Liver (tissue), 10 donors: ENCODE measurements at places on chromosomes 1 and 21.

- H3K4me3 ChIP-seq: no peak overlapping the region
- DNase-seq: no peak
- H3K27ac ChIP-seq: no peak overlapping the region
Measured at GRCh38 chr1:54160351-54160750, 7.6 kb upstream of the CDCP2 start.

GRCh38 chr21:8998946-8999681 is 1522.3 kb upstream of the TPTE start:
- H3K27me3 ChIP-seq: no peaks in the 10 kb centered on the region
- H3K4me1 ChIP-seq: no peaks in the 10 kb centered on the region
- no peak overlapping the region for H3K27ac ChIP-seq

DNA sequence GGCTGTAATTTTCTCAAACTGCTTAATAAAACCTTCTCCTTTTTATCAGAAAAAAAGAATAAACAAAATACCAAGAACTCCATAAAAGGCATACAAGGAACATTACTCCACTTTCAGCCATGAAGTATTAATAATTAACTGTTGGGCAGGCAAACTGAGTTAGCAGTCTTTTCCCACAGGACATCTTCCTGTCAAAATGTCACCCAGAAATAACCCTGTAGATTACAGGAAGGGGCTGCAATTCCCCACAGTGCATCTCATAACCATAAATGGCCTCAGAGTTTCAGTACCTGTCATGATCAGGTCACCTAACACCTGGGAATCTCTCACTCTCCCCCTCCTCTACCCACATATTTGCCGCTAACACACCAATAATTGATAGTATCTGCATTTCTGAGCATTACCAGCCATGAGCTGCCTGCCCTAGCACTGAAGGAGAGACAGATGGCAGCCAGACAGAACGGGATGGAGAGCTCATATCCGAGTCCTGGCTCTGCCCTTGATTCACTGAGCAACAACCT is 475.0 kb downstream of the SMYD3 start:
- no peak for DNase-seq
- H3K27ac ChIP-seq: no peak overlapping the region
- no peaks in the 10 kb centered on the region for H3K36me3 ChIP-seq
- H3K4me1 ChIP-seq: no peaks in the 10 kb centered on the region
- H3K27me3 ChIP-seq: no peaks in the 10 kb centered on the region
- H3K4me3 ChIP-seq: no peak overlapping the region

DNA sequence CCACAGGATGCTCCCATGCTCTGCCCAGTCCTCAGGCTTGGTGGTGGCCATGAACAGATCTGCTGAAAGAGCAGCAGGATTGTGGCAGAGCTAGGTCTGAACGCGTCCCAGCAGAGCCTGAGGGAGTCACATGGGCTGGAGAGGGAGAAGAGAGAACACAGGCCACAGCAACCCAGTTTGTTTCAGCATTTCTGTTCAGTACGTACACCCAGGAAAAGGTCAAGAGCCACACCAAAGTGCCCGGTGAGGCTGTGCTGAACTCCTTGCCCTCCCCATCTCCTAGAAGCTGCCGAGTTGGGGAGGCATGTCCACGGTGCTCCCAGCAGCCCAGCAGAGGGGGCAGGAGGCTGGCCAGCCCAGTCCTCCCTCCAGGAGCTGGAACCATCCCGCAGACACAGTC is 5.5 kb downstream of the PKP1 start:
- H3K27me3 ChIP-seq: no peaks in the 10 kb centered on the region
- H3K36me3 ChIP-seq: no peaks in the 10 kb centered on the region
- no peak overlapping the region for H3K27ac ChIP-seq

GRCh38 chr1:4344065-4344732 is 310.2 kb upstream of the AJAP1 start:
- H3K27ac ChIP-seq: no peak overlapping the region
- no peaks in the 10 kb centered on the region for H3K36me3 ChIP-seq

DNA sequence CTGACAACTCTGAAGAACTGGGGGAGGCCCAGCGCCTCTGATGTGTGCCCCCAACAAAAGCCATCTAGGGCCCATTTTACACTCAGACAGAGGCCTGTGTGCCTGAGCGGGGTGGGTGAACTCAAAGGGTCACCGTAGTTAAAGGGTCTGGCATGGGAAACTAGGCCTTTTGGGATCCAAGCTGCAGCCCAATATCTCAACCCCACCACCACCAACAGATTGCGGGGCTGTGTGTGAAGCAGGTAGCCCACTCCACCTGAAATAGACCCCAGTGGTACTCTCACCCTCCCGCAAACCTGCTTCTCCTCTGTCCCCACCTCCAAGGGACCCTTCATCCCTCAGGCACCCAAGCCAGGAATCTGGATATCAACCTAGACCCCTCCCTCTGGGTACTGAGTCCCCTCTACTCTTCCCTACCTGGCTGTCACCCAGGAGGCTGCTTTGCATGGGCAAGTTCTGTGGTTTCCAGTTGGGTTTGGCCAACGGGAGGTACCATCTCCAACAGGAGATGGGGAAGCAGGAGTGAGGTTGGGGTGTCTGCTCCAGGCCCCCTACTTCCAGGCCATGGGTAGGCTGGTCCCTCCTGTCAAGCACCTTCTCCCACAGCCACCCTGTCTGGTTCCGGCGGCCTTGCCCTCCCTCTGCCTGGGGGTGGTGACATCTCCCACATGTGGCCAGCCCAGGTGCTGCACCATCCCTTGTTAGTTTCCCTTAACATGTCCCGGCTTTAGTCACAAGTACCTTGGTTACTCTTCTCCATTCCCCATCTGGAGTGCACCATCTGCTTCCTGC is 35.2 kb upstream of the LRP8 start:
- DNase-seq: peak; percentile 17
- H3K27me3 ChIP-seq: no peaks in the 10 kb centered on the region
- no peak overlapping the region for H3K4me3 ChIP-seq

DNA sequence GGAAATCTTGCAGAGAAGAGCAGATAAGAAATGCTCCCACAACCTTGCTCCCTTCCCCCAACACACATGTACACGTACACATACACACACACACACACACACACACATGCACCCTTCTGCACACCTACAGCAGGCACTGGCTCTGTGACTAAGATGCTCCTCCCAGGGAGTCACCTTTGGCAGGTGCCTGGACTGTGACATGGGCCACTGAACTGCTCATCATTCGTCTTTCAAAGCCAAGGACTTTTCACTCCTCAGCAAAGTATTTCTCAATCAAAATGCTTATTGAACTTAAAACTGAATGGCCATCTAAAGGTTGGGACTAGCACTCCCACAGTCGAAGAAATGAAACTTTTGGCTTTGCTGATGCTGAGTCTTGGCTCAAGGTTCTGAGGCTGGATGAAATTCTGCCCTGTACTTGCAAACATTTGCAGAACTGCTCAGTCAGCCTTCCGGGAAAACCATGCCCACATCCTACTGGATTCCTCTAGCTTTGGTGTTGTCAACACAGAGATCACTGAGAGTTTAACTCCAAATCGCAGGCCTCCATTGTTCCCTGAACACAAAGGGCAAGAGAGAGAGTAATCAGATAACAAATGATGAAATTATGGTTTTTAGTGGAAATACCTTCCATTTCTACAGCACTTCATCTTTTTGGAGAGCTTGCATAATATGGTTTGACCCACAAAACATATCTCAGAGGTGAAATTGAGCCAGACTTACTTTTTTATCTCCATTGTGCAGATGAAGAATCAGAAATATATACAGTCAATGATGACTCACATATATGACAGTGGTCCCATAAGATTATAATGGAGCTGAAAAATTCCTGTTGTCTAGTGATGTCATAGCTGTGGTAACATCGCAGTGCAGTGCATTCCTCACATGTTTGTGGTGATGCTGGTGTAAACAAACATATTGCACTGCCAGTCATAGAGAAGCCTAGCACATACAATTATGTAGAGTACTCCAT is 72.4 kb upstream of the BCAR3 start:
- peaks cover 5% of the 10 kb centered on the region for H3K4me1 ChIP-seq
- no peak overlapping the region for H3K4me3 ChIP-seq
- H3K27me3 ChIP-seq: no peaks in the 10 kb centered on the region
- no peaks in the 10 kb centered on the region for H3K36me3 ChIP-seq
- no peak overlapping the region for H3K27ac ChIP-seq
- DNase-seq: no peak

- no peak overlapping the region for H3K4me3 ChIP-seq
- DNase-seq: no peak
- no peaks in the 10 kb centered on the region for H3K36me3 ChIP-seq
- H3K27me3 ChIP-seq: no peaks in the 10 kb centered on the region
- no peaks in the 10 kb centered on the region for H3K4me1 ChIP-seq
Measured at GRCh38 chr1:72482736-72483413, 200.5 kb upstream of the NEGR1 start.
